ENCODE measurements at places on chromosomes 3 and 15.

- no peak for DNase-seq
These were observed 499.0 kb downstream of the PYDC2 start for GRCh38 chr3:191959876-191960413.

GRCh38 chr3:74561881-74562280 is 52.6 kb downstream of the CNTN3 start:
- peak; percentile 72 for DNase-seq

- no peak for DNase-seq
These were observed 139.1 kb downstream of the LSAMP start for GRCh38 chr3:116306149-116306548.

DNA sequence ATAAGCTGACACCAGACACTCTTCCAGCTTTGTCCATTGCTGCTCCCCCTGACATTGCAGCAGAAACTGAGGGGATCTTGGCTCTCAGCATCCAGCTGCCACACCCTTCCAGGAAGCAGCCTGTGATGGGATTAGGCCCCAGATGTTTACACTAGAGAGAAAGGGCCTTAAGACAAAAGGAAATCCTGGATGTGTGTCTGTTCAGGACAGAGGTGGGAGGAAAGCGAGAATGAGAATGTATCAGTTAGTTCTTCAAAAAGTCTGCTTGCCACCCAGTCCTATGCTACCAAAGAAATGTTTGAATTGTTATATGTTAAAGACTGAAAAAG is 58.8 kb downstream of the HES1 start:
- no peak for DNase-seq

DNA sequence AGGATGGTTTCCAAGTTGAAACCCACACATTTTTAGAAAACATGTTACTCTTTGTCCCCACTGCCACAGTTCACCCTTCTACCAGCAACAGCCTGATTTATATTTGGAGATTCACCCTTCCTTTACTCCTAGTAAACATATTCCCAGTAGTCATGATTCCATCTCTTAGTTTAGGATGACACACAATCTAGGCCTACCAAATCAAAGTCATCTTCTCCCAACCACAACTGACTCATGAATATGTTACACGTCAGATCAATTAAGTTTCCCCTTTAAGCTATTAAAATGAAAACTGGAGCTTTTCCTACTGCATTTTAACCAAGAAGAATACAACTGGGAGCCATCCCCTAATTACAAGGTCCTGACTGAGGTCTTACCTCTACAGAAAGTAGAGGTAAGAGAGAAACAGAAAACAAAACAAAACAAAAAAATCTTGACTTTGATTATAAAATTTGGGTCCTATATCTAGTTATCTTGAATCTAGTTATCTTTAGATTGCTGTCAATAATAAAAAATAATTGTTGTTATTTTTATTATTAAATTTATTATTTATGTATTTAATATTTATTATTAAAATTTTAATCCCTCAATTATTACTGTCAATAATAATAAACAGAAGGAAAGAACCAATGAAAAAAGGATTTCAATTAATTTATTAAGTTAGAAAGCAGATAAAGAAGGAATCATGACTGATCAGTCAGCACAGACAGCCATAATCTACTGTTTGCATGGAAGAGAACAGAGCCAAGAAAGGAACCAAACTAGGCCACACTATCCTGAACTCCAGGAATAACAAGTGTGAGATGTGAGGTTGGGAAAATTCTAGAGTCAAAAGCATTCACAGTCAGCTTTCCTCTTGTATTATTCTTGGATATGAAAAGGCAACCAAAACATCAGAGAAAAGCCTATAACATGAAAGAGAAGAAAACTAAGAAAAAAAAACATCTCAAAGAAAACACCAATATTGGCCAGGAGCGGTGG is 12.5 kb downstream of the DPH6 start:
- peak; percentile 56 for DNase-seq

DNA sequence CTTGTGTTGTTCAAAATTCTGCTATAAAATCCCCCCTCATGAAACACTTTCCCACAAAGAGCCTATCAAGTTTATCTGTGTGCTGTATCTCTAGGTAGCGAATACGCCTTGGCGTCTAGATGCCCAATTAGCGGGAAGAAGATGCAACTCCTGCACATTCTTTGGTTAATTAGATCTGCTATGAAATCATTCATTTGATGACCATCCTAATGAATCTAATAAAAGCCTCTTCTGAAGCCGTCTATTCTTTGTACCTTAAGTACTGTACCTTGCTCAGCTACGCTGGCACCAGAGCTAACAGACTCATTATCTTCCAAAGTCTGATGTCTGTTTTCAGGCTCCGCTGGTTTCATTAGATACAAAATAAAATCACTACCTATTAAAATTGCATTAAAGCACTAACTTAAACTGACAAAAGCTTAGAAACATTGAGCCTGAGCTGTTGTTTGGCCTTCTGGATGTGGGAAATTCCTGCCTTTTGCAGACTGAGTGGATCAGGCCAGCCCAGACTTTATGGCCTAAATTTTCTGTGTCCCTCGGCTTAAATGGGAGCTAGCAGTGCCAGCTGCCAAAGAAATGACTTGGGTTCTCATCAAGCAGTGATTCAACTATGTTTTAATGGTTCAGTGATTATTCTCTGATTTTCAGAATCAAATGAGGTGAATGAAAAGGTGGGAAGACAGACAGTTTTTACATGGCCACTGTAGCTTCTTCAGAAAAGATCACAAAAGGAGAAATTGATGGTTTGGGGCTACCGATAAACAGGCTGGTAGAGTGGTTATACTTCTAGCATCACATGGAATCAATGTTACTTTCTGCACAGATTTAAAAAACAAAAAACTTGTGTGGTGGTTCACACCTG is 28.4 kb upstream of the CHST2 start:
- DNase-seq: no peak

- DNase-seq: no peak
These were observed 154.6 kb downstream of the PTPRG start for GRCh38 chr3:61715886-61716527.

- DNase-seq: peak; percentile 58
These were observed 318.5 kb upstream of the ADAMTS9 start for GRCh38 chr3:65006300-65006739.

DNA sequence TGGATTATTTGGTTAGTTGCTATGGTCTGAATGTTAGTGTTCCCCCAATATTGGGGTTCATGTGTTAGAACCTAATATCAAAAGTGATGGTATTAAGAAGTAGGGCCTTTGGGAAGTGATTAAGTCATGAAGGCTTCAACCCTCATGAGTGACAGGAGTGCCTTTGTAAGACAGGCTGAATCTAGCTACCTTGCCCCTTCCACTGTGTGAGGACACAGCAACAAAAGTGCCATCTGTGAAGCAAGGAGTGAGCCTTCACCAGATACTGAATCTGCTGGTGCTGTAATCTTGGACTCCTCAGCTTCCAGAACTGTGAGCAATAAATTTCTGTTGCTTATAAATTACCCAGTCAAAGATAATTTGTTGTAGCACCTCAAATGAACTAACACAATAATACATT is 22.6 kb upstream of the SATB1 start:
- no peak for DNase-seq

DNA sequence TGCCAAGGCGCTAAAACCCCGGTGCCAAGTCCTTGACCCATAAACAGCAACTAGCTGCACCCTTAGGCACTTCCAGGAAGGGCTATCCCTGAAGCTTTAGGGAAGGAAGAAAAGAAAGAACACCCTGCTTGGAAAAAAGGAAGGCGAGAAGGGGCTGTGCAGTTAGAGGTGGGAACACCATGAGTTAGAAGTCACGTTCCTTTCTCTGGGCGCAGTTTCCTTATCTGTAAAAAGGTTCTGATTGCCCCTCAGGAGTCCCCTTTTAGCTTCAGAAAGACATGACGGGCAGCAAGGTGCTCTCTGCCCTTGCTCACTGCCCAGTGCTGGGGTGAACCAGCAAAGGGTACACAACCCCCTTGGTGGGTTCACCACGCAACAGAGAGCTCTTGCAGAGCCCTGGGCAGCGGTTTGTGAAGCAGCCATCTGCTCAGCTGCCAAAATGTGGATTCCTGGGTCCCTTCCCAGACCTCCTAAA is 798 bp downstream of the GCHFR start:
- no peak for DNase-seq

DNA sequence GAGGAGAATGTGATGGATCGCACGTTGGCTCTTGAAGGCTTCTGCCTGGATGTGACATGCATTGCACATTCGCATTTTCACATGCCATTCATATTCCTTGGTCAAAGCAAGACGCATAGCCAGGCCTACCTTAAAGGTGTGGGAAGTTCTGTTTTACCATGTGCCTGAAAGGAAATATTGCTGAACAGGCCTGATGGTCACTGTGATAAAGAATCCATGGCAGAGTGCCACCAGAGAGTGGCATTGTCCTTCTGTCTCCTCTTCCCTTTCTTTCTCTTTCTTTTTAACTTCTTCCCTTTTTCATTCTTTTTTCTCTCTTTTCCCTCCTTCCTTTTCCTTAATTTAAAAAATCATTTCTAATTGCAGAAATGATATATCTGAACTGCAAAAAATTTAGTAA is 15.9 kb upstream of the MITF start:
- no peak for DNase-seq

DNA sequence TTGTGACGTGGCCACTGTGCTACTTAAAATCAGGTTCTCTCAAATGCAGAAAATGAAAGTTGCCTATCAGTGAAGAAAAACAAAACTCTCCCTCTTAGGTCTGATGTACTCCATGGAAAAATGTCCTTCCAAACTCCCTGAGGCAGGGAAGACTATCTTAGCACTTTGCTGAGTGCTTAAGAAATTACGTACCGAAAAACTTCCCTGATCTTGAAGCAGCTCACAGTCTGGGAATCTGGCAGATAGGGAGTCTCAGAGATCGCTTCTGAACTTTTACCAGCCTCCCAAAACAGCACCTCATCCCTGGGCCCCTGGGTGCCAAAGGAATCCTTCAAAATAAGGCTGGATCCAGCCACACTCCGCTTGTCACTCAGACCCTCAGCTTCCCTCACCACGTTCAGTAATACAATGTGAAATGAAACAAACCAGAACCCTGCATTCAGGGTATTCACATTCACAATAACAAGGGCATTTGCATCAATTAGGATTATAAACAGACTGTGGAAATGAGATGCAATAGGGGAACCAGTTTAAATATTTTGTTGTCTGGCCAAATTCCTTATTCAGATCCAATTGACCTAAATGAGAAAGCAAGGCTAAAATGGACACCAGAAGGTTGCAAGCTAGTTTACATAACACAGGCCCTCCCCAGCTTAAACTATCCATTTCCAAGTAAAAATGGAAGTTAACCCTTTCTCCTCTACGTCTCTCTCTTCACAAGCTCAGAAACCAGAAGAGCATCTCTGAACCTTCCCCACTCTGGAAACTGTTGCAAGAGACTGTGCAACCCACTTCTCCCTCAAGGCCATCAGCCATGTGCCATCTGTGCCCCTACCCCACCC is 20.9 kb downstream of the OSBPL10 start:
- no peak for DNase-seq

DNA sequence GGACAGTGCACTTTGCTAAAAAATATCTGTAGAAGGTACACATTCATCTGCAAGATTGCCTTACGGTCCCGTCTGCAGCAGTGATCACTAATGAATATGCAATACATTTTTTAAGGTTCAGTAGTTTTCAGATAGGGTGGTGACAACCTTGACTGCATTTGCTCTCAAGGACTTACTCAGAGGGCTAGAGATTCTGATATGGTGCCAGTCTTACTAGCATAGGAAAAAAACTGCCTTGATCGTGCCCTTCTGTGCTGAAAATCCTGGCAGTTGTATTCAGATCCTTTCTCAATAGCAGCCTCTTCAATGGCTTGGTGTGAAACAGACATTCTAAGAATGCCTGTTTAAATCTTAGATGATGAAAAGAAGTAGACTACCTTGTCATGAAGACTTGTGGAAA is 411.9 kb upstream of the CCDC54 start:
- no peak for DNase-seq

DNA sequence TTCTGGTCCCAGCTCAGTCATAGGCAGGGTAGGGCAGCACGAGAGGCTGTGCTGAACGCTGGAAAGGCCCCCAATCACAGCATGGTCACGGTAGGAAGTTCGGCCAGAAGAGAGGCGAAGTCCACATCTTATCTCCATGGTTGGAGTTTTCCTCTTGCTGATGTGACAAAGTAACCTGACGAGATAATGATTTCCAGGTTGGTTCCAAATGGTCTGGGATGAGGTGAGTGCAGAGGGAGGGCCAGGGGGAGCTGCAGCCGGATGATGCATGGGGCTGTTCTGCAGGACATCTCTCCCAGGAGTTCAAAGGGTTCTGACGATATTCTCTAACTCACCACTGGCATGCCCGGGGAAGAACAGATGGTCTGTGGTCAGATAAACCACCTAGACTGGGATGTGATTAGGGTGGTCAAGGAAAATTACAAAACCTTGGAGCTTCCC is 83.2 kb upstream of the WNT5A start:
- no peak for DNase-seq

DNA sequence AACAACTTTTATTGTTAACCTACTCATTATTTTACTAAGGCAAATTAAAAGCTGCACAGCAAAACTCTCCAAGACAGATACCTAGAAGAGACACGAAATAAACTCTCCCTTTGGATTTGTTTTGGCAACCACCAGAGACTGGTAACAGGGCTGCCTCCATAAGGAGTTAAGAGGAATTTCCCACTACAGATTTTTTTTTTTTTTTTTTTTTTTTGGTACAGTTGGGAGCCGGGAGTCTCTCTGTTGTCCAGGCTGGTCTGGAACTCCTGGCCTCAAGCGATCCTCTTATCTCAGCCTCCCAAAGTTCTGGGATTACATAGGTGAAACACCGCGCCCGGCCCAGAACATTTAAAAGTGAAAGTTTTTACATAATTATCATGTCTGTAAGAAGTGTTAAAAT is 73.6 kb upstream of the VGLL4 start:
- DNase-seq: peak; percentile 42

DNA sequence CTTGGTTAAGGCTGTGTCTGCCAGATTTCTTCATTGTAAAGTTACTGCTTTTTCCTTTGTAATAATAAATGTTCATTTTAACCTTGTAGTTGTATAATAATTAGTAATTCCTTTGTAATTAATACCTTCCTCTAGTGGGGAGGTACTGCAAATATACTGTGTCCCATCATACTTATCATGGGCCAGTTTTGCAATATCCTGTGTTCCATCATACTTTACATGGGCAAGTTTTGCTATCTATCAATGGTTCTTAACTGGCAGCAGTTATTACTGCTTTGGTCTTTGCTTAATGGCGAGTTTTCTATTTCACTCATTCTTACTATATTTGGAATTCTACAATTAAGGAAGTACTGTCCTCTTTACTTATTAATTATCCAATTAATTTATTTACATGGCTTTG is 10.6 kb downstream of the ATP2C1 start:
- no peak for DNase-seq

DNA sequence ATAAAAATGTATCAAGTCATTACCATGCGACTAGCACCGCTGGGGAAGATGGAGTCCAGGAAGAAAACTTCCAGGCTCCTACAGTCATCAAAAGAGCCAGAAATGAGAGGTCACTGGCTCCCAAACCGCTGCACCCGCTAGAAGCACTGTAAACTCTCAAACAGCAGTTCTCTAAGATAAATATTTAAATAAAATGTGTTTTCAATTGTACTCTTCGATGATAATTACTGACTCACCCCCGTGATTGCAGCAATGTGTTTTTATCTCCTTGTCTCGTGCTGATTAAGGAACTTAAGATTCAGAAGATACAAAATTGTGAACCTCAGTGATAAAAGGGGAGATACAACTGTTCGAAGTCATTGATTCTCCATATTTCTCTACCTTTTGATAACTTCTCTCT is 45.8 kb upstream of the FOXP1 start:
- DNase-seq: peak; percentile 70

GRCh38 chr3:45568848-45569762 is 25.4 kb upstream of the LIMD1 start:
- no peak for DNase-seq

All from GM03348 (cell line).